H54 (cell line): ENCODE measurements at places on chromosomes 5 and 9.
A peak's percentile ranks its signal among the peaks of the same experiment; 100 is the strongest.

DNA sequence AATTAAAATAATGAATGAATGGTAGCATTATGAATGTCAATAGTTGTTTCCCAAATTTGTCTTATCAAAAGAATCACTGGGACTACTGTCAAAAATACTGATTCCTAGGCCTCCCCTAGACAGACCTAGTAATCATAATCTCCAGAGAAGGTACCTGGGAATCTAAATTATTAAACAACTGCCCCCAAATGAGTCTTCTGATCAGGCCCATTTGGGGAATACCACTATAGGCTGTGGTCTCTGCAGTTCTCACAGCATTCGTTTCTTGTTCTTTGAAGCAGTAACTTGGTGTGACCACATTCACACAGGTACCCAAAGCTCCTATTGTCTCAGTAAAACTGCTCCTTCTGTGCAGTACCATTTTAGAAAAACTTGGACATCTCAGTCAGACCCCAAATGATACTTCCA, 230.9 kb downstream of the PIK3R1 start:
- no peak for DNase-seq

- no peak for DNase-seq
Observed at GRCh38 chr5:67073045-67073680, 123.4 kb downstream of the CD180 start.

- no peak for DNase-seq
Observed at GRCh38 chr5:34436761-34437501, 219.2 kb upstream of the RAI14 start.

DNA sequence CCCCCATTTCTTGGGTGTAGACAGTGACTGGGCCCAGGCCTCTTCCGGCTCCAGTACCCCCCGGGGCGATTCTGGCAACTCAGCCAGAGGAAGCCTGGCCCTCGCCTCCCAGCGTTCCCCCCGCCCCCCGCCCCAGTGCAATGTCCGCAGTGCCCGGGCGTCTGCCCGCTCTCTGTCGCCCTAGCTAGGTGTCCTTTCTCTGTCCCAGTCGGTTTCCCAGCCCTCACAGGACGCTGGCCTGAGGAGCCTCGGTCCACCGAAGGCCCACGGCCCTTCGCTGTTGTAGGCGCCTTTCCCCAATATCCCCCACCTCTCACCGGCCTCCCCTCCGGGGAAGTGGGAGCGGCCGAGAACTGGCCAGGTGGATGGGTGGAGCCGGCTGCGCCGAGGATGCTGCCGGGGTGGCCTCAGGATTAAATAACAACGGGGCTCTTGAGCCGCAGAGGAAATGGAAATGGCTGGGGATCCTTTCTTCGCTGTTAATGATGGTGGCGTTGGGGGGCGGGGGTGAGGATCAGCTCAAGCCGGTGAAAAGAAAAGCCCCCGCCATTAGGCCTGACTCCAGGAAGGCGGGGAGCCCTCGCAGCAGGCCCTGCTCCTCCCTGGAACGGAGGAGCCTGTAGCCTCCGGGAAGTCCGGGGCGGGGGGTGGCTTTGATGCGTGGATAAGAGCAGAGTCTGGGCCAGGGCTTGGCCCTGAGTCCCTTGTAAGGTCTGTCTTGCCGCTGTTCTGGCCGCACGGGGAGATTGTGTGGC, 1.1 kb upstream of the SPRY4 start:
- peak; percentile 71 for DNase-seq

GRCh38 chr9:137195525-137196220, 4.9 kb downstream of the TPRN start:
- no peak for DNase-seq

DNA sequence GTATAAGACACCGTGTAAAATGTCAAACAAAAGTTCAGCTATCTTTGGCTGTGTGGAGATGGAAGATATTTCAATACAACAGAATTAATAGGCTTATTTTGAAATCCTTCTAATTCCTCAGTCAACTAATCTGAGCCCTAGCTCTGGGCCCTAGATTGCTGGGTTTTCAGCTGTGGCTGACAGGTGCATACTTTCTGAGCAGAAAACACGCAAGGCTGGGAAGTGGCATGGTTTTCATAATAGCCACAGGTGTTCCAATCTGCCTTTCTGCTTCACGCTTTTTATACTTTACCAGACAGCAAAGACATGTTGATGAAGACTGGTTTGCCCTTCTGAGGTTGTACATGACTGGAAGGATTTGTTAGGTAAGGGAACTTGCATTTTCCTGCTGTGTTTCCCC, 20.7 kb upstream of the XPA start:
- no peak for DNase-seq

DNA sequence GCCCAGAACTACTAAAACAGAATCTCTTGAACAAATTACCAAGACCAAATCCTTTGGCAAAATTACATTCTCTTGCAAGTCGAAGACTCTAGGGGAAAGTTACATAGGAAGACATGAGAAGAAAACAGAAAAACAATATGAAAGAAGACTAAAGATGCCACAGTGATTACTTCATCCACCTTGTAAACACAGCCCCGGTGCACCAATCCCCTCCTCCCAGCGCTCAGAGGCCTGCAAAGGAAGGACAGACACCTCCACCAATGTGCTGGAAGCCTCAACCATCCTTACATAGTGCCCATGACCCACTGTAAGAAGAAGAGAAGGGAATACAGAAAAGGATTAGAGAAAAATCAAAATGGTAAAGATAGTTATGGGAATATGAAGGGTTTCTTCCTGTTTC, 218.5 kb downstream of the SPOCK1 start:
- no peak for DNase-seq

DNA sequence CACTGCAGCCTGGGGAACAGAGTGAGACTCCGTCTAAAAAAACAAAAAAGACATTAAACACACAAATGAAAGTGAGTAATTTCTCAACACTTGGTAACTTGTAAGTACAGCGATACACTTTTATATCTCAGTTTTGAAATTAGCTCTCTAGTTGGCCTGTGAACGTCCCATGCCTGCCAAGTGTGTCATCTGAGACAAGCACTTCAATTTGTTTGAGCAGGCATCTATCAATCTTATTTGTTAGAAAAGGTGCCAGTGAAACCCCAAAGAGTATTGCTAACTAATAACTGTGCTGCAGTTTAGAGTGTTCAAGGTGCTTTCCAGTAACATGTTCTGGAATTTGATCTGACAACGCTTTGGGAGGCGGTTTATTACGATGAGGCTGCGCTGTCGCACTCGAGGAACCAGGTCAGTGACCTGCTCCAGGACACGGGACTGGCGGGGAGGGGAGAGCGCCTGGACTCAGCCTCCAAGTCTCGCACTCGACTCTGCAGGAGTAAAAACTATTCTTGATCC, 1.1 kb upstream of the SPIN1 start:
- no peak for DNase-seq

- no peak for DNase-seq
Observed at GRCh38 chr9:18905883-18906629, 127.0 kb downstream of the SAXO1 start.

DNA sequence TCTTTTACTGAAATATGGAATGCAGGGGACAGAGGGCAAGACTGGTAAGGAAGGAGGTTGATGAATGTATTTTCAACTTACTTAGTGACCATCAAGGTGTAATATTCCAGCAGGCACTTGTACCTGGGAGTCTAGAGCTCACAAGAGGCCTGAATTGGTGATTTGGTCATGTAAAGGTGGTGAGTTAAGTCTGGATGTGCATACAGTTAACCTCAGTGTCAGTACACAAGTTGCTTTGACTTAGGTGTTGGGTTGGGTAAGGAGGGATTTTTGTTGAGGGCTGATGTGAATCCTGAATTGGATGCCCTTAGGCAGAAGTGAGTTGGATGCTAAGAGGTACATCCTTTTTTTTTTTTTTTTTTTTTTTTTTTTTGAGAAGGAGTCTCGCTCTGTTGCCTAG, 7.4 kb downstream of the SREK1 start:
- no peak for DNase-seq

DNA sequence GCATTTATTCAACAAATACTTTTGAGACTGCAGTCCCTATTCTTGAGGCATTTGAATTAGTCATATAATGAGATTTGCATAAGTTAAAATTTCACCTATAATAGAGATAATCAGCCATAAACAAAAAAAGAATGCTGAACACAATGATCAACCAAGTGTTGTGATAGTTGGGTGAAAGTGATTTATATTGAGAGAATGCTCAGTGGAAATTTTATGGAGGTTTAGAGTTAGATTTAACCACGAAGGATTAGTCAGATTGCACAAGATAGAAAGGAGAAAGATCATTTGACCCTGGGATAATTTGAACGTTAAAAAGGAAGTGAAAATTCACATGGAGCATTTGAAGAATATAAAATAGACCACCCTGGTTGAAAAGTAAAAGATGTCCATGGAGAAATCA, 356.2 kb downstream of the NPR3 start:
- no peak for DNase-seq

GRCh38 chr5:67997892-67998457, 217.6 kb upstream of the PIK3R1 start:
- DNase-seq: no peak

- DNase-seq: no peak
Observed at GRCh38 chr9:4866239-4866969, 73.7 kb downstream of the RCL1 start.

DNA sequence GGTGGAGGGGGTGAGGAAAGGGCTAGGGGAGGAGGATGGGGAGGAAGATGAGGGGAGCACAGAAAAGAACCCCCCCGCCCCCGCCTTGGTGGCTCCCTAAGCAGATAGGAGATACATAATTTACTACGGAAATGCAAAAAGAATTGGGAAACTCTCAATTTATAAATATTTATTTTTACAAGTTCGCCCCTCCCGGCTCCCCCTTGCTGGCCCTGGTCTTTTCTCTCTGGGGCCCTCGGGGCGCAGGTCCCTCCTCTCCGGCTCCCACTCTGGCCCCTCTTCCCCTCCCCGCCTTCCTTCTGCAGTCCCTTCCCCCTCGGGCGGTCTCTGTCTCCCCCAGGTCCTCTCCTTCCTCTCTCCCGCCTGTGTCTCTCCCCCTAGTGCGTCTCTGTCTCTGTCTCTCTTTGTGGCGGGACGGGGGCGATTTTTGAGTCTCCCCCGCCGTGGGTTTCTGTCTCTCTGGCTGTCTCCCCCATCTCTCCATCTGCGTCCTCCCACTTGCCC, 173.6 kb upstream of the IER5L start:
- DNase-seq: no peak

DNA sequence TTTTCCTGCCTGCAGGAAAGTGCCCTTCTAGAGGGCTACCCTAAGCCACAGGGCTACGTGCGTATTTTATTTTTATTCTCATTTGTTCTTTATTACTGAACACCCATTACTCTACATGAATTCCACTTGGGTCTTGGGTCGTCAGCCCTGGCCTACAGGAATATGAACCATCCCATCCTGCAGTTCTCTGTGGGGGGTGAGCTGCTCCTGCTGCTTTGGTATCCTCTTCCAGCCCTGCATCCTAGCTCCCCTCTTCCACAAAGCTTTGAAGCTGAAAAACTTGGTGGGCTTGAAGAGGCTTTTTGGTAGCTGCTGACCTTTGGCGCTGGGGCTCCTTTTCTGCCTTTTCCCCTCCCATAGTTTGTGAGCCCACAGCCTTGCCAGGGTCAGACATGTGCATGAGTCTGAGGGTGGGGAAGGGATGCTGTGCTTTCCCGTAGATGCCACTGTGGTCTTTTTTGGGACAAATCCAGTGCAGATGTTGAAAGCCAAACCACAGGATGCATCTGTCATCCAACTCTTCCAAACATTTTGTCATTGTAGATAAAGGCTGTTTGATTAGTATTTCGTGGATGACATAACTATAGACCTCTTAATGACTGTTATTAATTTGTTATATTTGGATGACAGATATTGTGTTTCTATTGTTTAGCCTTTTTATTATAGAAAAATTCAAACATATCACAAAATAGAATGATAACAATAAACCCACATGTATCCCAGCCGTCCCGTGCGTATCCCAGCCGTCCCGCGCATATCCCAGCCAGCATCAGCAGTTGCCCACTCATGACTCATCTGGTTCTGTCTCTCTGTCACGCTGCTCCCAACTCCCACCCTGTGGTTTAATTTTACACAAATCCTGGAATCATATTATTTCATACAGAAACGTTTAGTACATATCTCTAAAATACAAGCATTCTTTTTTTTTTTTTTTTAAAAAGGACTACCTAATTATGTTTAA, 43.9 kb downstream of the SLC46A2 start:
- no peak for DNase-seq

GRCh38 chr9:36456480-36457065, 56.5 kb upstream of the RNF38 start:
- DNase-seq: no peak

DNA sequence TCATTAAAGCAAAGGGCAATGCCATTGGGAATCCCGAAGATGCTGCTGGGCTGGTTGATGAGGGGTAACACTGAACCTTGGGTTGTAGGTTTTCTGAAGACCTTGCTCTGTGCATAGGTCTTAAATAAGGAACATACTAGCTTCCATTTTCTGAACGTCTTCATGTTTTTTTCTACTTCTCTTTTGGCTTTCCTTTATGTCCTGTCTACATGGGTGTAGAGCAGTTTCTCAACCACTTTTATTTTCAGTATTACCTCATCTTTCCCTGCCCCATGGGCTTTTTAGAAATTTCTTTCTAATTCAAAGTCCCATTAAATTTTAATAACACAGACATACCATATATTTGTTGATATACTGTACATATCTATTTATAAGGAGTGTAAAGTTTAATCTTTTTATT, at the start of gene IFNA14:
IFNA14 (minus strand) TSS at position 95 of the 400 bp plus-strand sequence; CDS start at position 25, 70 bp downstream.
- DNase-seq: no peak

DNA sequence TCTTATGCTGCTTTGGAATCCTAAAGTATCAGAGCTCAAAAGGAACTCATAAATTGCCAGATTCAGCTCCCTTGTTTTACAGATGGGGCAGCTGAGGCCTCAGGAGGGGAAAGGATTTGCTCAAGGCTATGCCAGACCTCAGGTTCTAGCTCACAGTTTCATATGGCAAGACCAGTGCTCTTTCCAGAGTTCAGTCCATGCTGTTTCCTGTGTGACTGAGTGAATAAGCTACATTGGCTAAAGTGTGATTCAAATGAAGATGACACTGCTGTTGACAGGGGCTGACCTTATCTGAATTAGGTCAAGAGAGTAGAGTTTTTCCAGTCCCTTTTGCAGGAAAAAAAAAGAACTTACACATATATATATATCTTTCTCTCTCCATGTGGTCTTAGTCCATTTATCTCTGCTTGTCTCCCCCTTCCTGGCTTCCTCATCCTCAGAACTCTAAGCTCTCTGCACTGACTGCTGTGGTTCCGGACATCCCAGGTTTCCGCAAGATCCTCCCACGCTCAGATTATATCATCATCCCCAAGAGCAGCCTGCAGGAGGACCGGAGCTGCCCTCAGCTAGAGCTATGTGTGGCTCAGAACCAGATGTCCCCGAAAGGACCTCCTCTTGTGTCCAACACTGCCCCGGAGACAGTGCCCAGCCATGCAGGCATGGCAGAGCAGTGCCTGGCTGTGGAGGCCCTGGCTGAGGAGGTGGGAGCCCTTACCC, 9.3 kb downstream of the HMGXB3 start:
- no peak for DNase-seq

DNA sequence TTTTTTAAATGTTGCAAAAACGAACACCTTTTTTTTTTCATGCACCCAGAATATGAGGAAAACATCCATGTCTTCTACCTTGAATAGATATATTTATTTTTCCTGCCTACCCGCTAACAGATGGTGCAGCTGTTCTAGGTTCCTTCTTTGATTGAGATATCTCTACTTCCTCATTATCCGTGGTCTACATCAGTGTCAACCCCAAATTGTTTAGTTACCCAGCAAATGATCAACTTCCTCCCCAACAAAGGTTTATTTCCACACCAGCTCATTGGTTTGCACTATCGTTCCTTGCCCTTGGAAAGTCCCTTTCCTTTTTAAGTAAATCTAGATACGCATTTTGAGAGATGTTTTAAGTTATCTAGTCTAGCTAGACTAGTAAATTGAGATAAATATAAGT, 166.4 kb downstream of the PRR16 start:
- no peak for DNase-seq

- no peak for DNase-seq
Observed at GRCh38 chr9:12847561-12847960, 72.7 kb downstream of the LURAP1L start.
